ENCODE measurements at places on chromosomes 5 and 9.

- no peak for DNase-seq
- H3K27ac ChIP-seq, result no peak overlapping the region
- no peaks in the 10 kb centered on the region for H3K27me3 ChIP-seq
These were observed 175.2 kb upstream of the SMARCA2 start for GRCh38 chr9:1839909-1840308.

- H3K27me3 ChIP-seq, result peaks cover 41% of the 10 kb centered on the region
- no peak overlapping the region for H3K4me3 ChIP-seq
- H3K4me1 ChIP-seq, result peaks cover 11% of the 10 kb centered on the region
- no peak overlapping the region for H3K27ac ChIP-seq
- no peak for DNase-seq
These were observed 2.7 kb downstream of the RASGRF2 start for GRCh38 chr5:80962630-80963520.

DNA sequence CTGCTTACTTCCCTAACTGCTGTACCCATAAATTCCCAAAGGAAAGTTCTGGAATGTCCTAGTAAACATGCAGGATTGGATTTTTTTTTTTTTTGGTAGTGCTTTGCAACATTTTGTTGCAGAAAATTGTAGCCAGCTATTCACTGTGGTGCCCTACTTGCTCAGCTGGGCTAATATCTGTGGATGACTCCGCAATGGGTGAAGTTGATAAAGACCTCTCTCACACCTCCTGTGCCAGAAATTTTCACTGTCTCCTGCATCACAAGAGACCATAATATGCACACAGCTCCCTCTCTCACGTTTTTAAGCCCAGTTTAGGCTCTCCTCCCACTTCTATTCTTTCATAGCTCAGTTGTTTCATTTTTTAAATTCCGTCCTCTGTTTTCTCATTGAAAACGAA is 136.5 kb upstream of the C6 start:
- H3K27ac ChIP-seq, result no peak overlapping the region
- DNase-seq, result no peak
- H3K4me3 ChIP-seq, result no peak overlapping the region
- no peaks in the 10 kb centered on the region for H3K4me1 ChIP-seq
- H3K27me3 ChIP-seq, result no peaks in the 10 kb centered on the region

DNA sequence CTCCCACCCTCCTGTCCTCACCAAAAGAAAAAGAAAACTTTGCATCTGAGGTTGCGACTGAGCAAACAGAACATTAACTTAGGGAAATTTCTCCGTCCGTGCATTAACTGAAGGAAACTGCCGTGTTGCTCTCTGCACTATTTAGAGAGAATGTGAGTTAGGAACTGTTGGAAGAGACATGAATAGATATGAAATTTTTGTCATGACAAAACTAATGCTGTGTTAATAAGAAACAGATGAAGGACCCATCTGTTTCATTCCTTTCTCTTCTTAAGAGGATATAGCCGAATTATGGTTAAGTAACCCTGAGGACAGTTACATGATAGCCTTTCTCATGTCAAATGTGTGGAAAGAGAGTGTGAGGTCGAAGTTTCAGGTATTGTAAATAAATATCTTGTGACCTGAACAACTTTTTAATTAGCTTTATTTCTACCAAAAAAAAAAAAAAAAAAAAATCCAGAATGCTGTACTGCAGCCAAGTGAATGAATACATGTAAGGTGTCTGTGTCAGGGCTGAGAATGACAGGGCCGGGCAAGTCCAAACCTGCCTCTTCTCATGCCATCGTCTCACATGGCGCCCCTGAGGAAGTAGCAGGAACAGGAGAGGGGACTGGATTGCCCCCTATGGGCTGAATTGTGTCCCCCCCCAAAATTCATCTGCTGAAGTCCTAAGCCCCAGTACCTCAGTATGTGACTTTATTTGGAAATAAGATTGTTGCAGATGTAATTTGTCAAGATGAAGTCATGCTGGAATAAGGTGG is 35.6 kb upstream of the ANKRD33B start:
- peaks cover 6% of the 10 kb centered on the region for H3K27me3 ChIP-seq
- H3K36me3 ChIP-seq, result no peaks in the 10 kb centered on the region
- H3K4me3 ChIP-seq, result no peak overlapping the region
- H3K27ac ChIP-seq, result no peak overlapping the region
- DNase-seq, result no peak

DNA sequence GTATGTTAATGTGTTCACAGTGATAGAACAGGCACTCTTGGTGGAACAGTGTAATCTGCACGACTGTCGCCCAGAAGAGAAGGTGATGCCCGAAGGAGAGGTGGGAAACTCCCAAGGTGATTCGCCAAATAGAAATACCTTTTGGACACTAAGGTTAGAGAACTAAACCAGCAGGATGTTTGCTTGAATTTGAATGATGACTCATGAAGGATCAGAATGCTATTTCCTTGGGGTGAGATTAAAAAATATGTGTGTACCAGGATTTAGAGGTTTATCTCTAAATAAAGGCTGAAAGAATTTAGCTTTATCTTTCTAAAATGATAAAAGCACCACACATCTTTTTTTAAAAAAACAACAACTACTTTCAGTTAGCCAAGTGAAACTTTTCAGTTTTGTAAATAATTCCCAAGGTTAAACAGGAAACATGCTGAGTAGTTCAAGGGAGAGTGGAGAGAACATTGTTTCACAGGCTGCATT is 297.4 kb upstream of the TAS2R1 start:
- no peaks in the 10 kb centered on the region for H3K36me3 ChIP-seq
- no peak overlapping the region for H3K27ac ChIP-seq
- H3K27me3 ChIP-seq, result no peaks in the 10 kb centered on the region
- no peaks in the 10 kb centered on the region for H3K4me1 ChIP-seq
- no peak for DNase-seq

DNA sequence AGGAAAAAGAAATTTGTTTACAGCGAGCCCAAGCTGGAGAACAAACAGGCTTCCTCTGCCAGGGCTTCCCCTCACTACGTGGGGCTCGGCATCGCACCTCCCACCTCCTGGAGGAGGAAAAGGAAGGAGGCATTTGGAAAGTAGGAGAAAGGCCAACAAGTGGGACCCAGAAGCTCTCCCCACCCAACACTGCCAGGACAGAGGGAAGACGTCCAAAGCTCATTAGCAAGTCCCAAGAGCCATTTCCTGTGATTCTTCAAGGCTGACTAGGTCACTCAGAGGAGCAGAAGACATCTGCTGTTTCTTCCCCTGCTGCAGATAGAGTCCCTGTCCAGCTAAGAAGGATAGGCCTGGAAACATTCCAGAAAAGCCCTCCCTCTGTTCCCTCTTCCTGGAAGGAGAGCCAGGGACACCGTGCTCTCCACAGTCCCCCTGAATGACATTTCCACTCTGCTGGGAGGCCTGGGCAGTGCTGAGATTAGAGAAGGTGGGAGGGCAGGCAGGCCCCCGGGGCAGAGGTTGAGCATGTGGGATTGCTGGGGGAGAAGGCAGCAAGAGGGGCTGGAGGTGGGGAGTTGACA is 57.0 kb upstream of the NEURL1B start:
- peaks cover 25% of the 10 kb centered on the region for H3K27me3 ChIP-seq
- H3K27ac ChIP-seq, result no peak overlapping the region
- no peaks in the 10 kb centered on the region for H3K36me3 ChIP-seq
- H3K4me1 ChIP-seq, result no peaks in the 10 kb centered on the region
- no peak overlapping the region for H3K4me3 ChIP-seq

- no peak overlapping the region for H3K4me3 ChIP-seq
- peaks cover 68% of the 10 kb centered on the region for H3K4me1 ChIP-seq
- no peaks in the 10 kb centered on the region for H3K27me3 ChIP-seq
- peak overlapping the region; percentile 53 for H3K27ac ChIP-seq
These were observed 24.2 kb downstream of the CCDC69 start for GRCh38 chr5:151199581-151200185.

Data from activated B cell treated with CpG ODN at 0.5 μM for 24 hours (primary cell).